Immature natural killer cell (primary cell): ENCODE measurements at places on chromosomes 1 and 21.

DNA sequence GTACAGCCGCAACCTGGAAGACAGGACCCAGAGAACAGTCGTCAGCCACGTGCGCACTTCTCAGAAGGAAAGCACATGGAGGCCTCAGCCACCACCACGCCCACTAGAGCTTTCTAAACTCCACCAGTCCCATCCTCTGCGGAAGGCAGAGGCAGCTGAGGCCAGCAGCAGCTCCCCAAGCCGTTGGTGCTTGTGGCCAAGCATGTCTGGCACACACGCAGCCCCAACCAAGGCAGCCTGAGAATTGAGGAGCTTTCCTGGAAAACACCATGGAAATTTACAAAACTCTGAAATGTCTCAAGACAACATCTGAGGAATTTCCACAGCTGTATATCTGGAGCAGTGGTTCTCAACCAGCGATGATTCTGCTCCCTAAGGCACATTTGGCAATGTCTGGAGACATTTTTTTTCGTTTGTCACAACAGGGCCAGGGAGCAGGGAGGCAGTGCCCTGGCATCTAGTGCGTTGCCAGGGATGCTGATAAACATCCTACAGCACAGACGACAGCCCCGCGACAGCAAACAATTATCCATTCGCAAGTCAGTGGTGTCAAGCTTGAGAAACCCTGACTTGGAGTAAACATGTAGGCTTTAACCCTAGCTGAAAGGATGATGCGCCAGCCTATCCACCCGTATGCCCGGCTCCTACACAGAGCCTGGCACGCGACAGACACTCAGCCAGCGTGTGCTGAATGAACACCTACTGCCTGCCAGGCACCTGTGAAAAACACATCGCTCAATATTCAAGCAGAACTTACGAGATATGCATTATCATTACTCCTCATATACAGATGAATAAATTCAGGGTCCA is 24.7 kb downstream of the NPHP4 start:
- DNase-seq, result no peak

DNA sequence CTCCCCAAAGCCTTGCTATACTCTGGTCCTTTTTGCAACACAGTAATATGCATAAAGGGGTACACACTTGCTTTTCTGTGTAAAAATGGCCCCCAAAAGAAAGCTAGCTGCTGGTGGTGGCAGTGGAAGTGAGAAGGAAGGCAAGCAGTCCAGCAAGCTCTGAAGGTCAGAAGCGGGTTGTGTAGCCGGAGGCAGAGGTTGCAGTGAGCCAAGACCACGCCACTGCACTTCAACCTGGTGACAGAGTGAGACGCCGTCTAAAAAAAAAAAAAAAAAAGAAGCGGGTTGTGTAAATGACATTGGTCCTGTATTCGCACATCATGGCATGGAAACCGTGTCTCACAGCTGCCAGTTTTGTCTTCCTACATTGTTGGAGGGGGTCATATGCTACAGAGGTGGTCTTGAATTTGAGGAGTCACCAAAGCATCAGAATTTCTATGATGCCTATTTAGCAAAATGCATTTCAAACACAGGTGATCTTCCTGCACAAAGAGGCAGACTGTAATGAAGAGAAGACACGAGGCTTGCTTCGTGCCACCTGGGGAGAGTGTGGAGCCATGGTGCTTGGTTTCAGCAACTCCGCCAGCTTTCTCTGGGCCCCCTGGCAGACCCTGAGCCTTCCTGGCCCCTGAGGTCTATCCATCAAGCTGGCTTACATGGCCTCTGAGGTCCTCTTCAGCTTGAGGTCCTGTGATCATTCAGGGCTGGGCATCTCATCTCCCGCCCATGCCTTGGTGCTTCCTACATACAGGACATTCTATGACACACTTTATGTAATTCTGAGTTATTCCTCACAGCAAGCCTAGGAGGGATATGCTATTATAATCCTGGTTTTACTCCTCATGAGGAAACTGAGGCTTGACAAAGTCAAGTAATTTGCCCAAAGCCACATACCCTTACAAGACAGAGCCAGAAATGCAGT is 71.0 kb downstream of the TOMM20 start:
- DNase-seq, result no peak

DNA sequence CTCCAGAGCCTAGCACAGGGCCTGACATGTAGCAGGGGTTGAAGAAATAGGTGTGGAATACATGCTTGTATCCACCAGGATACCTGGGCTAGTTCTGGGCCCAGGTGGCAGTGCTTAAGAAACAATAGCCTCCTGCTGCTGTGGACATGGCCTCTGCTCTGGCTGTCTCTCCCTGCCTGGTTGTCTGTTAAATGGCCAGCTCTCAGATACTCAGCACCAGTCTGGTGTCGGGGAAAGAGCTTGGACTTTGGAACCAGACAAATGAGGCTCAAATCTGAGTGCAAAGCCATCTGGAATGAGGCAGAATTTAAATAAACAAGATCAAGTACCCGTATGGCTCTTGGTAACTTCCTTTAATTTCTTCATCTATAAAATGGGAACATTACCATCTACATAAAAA is 31.5 kb downstream of the SESN2 start:
- no peak for DNase-seq

DNA sequence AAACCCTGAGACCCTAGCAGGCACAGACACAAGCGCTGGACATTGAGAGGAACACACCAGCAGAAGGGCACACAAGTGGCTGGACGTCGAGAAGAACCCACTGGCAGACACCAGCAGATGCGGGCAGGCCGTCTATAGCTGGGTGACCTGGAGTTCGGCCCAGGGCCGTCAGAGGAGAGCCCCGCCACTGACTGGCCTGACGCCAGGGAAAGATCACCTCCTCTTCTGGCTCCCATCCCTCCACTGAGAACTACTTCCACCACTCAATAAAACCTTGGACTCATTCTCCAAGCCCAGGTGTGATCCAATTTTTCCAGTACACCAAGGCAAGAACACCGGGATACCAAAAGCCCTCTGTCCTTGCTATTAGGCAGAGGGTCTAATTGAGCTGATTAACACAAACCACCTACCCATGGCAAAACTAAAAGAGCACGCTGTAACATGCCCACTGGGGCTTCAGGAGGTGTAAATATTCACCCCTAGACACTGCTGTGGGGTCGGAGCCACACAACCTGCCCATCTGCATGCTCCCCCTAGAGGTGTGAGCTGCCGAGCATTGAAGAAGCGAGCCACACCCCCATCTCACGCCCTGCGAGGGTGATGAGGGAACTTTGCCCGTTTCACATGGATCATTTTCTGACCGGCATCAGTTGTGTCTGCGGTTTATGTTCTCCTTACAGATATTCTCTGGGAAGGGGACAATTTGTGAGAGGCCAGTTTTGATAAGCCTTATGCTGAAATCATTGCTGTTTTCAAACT is 104.8 kb downstream of the HLX start:
- no peak for DNase-seq

DNA sequence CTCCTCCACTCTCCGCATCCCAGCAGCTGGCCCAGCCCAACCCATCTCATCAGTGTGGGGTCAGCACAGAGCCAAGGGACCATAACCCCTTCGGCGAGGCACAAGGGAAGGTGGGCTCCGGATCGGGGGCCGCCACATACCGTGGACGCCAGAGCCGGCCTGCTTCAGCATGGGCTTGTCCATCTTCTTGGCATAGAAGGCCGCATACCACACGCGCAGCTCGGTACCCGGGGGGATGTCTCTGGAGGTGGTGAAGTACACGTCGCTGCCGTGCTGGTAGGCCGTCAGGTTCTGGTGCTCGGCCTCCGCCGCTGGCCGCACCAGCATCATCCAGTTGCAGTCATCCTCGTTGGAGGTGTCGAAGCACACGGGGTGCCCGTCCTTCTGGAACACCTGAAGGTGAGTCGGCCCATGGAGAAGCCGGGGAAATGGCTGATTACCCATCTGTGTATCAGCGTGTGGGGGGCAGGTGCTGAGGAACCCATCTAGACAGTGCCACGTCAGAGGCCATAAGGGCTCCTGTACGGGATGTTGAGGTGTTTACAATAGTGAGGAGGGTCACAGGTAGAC is 24.6 kb downstream of the PRDM15 start:
- DNase-seq, result no peak

DNA sequence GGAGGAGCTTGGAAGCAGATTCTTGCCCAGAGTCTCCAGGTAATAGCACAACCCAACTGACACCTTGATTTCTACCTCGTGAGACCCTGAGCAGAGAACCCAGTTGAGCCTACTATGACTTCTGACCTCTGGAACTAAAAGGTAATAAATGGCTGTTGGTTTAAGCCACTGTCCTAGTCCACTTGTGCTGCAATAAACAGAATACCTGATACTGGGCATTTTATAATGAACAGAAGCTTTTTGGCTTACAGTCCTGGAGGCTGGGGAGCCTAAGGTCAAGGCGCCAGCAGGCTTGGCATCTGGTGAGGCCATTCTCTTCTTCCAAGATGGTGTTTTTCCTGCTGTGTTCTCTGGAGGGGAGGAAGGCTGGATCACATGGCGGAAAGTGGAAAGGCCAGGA is 39.9 kb upstream of the TP53BP2 start:
- no peak for DNase-seq

DNA sequence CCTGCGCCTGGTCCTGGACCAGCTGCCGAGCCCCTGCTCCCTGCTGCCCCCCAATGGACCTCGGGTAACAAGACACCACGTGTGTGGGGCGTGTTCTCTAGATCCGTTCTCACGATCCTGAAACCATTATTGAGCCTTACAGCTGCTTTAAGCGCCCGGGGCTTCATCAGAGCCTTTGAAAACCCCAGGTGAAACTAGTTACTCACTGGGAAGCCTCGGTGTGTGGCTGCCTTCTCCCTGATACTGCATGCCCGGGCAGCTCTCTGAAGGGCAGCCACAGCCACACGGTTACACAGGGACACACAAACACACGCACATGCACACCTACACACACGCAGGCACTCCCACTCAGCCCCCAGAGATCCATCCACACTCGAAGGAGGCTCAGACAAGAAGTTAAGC is 5.3 kb downstream of the HES2 start:
- DNase-seq, result no peak
